GM04504 (cell line): ENCODE measurements at places on chromosomes 2 and 18.
A peak's percentile ranks its signal among the peaks of the same experiment; 100 is the strongest.

GRCh38 chr2:191187105-191187829, 36.5 kb upstream of the STAT4 start:
- no peak for DNase-seq

- no peak for DNase-seq
Observed at GRCh38 chr2:222912776-222913175, 51.9 kb downstream of the ACSL3 start.

DNA sequence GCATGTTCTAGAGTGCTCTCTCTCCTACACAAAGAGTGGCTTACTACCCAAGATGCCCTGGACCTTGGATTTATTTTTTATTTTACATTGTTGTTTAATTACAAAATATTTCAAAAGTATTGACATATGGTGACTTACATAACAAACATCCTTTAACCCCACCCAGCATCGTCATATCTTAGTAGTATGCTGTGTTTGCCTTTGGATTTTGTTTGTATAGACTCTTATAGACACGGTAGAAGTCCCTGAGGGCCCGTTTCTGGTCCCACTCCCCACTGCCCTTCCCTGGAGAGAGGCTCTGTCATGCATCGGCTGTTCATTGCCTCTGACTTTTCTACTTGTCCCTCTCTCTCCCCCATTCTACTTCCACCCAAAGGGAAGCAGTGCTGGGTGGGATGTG, 112.0 kb downstream of the ZBTB7C start:
- DNase-seq = no peak

DNA sequence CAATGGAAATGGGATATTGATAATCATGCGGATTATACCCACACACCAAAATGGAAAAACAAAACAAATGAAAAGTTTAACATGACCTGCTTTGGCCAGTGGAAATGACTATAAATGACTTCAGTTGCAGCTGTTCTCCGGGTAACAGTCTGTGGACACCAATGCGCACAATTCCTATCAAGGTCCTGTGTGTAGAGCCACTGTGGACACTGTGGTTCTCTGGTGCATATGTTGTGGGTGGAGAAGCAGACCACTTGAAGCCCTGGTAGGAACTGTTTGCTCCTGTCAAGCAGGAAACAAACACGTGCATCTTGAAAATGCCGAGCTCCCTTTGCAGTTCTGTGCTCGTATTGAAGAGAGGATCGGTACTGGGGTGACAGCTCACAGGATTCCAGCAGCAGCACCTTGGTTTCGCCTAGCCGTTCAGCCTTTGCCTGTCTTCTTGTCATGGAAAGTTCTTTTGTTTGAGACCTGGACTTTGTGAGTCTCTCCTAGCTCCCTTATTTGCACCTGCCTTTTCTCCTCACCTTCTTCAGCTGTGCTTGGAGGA, 32.9 kb downstream of the NCK2 start:
- DNase-seq = no peak

DNA sequence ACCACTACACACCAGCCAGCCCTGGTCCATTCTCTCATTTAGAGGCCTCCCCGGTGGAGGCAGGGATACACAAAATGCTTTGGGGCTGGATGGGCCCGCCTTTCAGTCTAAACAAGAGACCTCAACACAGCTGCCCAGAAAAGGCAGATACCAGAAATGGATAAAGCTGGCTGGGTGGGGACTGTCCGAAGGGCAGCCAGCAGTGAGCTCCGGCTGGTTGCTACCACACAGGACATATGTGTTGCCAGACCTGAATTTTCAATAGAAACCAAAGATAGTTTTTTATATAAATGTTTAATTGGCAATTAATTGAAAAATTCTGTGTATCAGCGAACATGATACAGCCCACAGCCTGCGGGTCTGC, 1.4 kb downstream of the GPBAR1 start:
- DNase-seq = no peak

GRCh38 chr2:7665880-7666279, 748.7 kb downstream of the RNF144A start:
- DNase-seq = no peak

- DNase-seq = no peak
Observed at GRCh38 chr2:120775194-120775593, 39.5 kb downstream of the GLI2 start.

GRCh38 chr2:215796140-215796855, 217.1 kb downstream of the MREG start:
- DNase-seq = peak; percentile 54

- DNase-seq = no peak
Observed at GRCh38 chr2:22904126-22904684, 480.8 kb upstream of the KLHL29 start.

GRCh38 chr2:230230496-230231200, 5.1 kb downstream of the SP140 start:
- no peak for DNase-seq

DNA sequence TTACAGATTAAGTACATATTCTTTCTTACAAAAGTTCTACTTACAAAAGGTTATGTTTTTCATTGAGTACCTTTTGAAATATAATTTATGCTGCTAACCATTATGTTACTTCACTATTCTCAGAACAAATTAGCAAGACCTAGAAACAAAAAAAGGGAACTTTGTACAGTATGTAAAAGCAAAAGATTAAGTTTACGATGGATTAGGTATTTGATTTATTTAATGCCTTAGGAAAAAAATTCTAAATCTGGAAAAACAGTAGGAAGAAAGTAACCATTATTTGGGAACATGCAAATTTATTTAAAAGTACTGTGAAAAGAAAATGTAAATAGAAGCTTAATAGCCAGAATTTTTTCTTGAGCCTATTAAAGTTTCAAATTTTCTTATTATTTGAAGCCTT, 144.6 kb downstream of the AGPS start:
- no peak for DNase-seq

- peak; percentile 59 for DNase-seq
Observed at GRCh38 chr18:9575558-9575957, 38.8 kb downstream of the PPP4R1 start.

GRCh38 chr2:168848225-168848624, 42.0 kb downstream of the SPC25 start:
- DNase-seq = no peak

GRCh38 chr2:19574778-19575260, 216.4 kb upstream of the OSR1 start:
- DNase-seq = peak; percentile 82

DNA sequence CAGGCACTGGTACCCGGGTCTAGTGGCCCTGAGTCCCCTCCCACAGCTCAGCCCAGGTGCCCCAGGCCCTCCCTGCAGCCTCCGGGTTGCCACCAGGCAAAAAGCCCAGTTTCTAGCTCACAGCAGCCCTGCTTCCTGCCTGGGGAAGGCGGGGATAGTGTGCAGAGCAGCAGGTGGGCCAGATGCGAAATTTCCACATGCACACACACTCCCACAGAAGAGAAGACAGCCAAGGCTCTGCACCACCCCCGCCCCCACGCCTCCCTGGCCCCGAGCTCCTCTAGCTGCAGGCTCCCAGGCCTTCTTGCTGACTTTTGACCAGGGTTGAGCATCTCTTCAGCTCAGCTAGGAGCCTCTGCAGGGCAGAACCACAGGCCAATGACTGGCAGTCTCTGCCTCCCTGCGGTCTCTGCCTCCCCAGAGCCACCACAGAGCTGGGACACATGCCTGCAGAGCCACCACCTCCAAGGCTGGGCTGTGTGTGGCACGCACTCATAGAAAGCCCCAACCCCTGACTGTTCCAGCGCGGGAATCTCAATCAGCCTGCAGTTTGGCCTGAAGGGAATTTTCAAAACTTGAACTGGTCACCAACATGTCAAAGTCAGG, 7.2 kb downstream of the SLC66A2 start:
- DNase-seq = no peak

DNA sequence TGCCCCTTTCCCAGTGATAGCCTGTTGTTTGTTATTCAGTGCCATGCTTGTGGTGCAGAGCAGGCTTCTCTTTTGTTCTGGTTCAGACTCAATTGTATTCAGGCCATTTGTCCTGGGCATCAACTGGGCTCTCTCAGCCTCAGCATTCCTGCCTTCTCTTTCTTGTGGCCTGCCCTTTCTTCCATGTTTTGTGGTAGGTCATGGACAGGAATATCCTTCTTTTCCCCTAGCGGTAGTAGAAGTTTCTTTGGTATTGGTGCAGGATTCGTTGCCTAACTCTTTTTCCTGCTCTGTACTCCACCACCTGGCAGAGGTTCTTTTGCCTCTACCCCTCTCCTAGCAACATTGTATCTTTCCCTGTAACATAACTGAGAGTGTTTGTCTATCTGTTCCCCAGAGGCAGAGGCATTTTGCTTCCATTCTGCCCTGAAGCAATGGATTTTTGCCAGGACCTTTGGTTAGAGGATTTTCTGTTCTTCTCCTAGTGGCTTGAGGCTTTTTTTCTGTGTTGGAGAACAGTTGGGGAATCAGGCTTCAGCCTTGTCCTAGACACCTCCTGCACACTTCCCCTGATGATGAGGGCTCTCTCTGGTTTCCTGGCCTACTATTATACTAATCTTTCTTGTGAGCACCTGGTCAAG, 68.5 kb downstream of the NCOA1 start:
- DNase-seq = peak; percentile 8

- DNase-seq = no peak
Observed at GRCh38 chr18:49230326-49230725, 230.1 kb downstream of the DYM start.

- DNase-seq = peak; percentile 10
Observed at GRCh38 chr2:159797543-159798375, at the start of gene CD302. CD302 (minus strand) TSS chr2:159798208; CDS start chr2:159798198, 10 bp downstream.

DNA sequence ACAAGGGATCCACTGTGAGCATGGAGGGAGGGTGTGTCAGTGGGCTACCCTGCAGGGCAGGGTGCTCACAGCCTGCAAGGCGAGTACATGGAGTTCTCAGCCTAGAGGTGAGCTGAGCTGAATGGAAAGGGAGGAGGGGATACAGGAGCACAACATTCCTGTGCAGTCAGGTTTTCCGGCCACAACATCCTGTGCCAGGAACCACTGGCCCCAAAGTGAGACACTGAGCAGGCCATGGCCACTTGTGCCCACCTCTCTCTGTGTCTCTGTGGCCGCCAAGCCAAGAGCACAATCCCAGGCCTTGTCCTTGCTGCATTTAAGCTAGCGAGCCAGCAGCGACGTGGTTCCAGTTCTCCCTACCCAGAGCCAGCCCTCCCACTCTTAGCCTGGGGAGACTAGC, 6.1 kb downstream of the DOK1 start:
- no peak for DNase-seq
